ENCODE measurements at places on chromosomes 13 and 19. TPM values are rescaled to one million over a fixed set of nuclear protein-coding genes. Genes with fewer than 3 reads are reported as not detected.

Gene SEMA6B
- polyA plus RNA-seq: 1.6 TPM

Gene ZNF444
- 2.7 TPM for polyA plus RNA-seq

DNA sequence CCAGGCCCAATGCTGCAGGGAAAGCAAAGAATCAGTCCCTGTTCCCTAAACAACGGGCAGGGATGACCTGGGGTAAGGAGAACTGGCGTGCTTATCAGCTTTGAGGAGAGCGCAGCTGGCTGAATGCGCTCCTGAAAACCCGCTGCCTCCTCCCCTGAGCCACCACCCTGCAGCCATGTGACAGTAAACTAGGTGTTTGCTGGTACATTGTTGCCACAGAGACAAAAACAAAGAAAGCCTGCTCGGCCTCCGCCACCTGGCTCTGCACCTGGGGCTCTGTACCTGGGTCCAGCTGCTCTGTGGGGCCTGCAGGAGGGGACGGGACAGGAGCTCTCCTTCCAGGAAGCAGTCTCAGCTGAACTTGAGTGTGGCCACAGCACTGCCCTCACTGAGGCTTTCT, 21.8 kb downstream of the MCF2L start:
- no peaks in the 10 kb centered on the region for H3K27me3 ChIP-seq
- no peaks in the 10 kb centered on the region for H3K4me1 ChIP-seq

DNA sequence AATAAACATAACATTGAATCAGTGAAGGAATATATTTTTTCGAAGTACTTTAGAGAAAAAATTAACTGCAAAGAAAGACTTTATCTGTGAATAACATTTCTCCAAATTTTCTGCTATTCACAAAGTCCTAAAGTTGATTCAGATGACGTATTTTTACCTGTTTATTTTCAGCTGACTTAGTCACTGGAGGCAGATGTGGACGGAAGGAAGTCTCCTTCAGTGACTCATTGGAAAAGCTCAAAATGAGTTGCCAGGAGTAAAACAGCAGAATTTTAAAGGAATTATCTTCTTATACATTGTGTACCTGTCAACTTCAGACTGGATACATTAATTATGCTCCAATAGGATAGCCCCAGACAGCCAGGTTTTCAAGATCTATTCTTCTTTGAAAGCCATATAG, 679.3 kb upstream of the GPC6 start:
- H3K27ac ChIP-seq: no peak overlapping the region
- H3K4me3 ChIP-seq: no peak overlapping the region

GRCh38 chr19:14475251-14476073, at the start of gene PTGER1:
Gene PTGER1 (minus strand): TSS chr19:14475354. CDS start chr19:14474320, 1,034 bp downstream.
- no peak within 1 kb of the TSS for H3K27ac ChIP-seq
- H3K36me3 ChIP-seq: peaks cover 4% of the 10 kb centered on the region
- no peak for DNase-seq
- H3K4me1 ChIP-seq: peaks cover 49% of the 10 kb centered on the region
- peaks cover 43% of the 10 kb centered on the region for H3K27me3 ChIP-seq

GRCh38 chr13:108302279-108302678, 32.8 kb downstream of the TNFSF13B start:
- peaks cover 93% of the 10 kb centered on the region for H3K36me3 ChIP-seq
- DNase-seq: no peak
- no peaks in the 10 kb centered on the region for H3K4me1 ChIP-seq
- H3K27ac ChIP-seq: no peak overlapping the region
- H3K4me3 ChIP-seq: no peak overlapping the region
- H3K27me3 ChIP-seq: no peaks in the 10 kb centered on the region

DNA sequence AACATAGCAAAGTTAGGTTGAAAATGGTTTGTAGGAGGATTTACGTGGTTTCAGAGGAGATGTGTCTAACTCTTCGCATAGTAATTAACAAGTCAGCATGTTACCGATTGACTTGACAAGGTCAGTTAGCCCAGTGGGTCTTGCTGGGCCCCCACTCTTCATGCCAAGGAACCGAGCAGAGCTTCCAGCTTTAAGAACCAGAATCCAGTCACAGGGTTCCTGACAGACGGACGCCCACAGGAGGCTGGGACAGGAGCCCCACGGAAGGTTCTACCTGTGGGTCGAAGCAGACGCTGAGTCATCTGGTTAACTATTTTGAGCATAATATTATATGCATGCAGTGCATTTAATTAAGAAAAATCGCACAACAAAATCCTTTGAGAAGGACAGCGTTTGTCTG, 3.5 kb downstream of the TMEM255B start:
- H3K4me1 ChIP-seq: peaks cover 19% of the 10 kb centered on the region
- H3K4me3 ChIP-seq: no peak overlapping the region
- H3K27me3 ChIP-seq: peaks cover 31% of the 10 kb centered on the region
- H3K27ac ChIP-seq: no peak overlapping the region
- H3K36me3 ChIP-seq: no peaks in the 10 kb centered on the region
